GM12878 (cell line): ENCODE measurements at places on chromosomes 12 and 14. TPM values are rescaled to one million over a fixed set of nuclear protein-coding genes. Genes with fewer than 3 reads are reported as not detected.

Gene KRT71
- total RNA-seq = not detected in 2 replicates

DNA sequence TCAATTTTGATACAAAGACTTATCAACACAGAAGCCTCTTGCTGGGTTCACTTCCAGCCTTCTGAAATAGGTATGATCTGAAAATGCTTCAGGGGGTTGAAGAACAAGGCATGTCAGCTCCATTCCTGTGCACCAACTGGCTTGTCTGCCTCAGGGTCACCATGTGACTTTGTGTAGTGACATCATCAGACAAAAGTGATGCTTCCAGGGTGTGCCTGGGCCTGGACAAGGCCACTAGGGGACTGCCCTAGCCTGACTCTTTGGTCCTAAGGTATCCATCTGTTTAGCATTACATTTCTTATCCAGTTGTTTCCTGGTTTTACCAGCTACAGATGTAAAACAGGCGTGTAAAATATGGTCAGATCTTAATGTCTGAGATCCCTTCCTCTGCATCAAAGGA is 155.6 kb downstream of the CAND1 start:
- DNase-seq = no peak

- DNase-seq = no peak
Measured at GRCh38 chr12:9325471-9325870, 117.3 kb upstream of the PZP start.

Gene FSCB
- not detected in 2 replicates for total RNA-seq

GRCh38 chr14:62988967-62989366 is 56.3 kb downstream of the KCNH5 start:
- no peak for DNase-seq

DNA sequence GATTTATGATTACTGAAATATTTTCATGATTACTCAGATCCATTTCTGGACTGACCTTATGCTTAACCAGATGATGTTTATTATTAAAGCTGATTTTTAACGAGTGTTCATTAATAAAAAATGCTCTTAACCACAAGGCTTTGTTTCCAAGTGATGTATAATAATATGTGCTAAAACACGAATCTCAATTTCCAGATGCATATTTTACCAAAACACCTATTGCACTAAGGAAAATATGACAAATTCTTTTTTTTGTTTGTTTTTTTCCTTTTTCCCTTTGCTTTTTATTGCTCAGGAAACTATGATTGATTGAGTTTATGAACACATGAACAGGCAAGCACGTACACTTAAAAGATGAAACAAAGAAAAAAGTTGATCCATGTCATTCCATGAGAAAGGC is 16.9 kb upstream of the DUSP6 start:
- no peak for DNase-seq

DNA sequence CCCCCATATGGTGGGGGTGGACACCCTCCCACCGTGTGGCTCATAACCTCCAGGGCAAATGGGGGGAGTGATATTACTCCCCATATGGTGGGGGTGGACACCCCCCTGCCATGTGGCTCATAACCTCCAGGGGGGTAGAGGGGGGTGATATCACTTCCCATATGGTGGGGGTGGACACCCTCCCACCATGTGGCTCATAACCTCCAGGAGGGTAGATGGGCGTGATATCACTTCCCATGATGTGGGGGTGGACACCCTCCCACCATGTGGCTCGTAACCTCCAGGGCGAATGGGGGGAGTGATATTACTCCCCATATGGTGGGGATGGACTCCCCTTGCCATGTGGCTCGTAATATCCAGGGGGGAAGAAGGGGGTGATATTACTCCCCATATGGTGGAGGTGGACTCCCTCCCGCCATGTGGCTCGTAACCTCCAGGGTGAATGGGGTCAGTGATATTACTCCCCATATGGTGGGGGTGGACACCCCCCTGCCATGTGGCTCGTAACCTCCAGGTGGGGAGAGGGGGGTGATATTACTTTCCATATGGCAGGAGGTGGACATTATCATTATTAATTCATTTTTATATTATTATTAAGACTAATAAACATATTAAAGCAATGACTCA is 51.2 kb upstream of the OXA1L start:
- no peak for DNase-seq

GRCh38 chr12:15648558-15648957 is 140.6 kb downstream of the EPS8 start:
- no peak for DNase-seq

DNA sequence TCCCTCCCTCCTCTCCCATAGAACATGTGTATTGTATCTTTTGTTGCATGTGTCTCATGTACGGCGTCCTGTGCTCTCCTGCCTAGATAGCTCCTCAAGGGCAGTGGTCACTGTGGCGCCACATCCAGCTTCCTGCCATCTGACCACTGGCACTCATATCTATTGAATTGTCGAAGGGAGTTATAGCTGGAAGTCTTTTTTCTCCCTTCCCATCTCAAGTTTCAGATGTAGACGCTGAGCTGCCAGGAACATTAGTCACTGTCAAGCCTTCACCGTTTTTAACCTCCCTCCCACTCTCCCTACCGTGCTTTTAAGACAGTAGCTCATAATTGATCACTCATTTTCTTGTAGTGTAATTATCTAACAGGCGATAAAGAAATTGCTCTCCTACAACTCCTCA is 33.0 kb downstream of the MTHFD1 start:
- no peak for DNase-seq
